ENCODE measurements at places on chromosomes 16 and 17.

DNA sequence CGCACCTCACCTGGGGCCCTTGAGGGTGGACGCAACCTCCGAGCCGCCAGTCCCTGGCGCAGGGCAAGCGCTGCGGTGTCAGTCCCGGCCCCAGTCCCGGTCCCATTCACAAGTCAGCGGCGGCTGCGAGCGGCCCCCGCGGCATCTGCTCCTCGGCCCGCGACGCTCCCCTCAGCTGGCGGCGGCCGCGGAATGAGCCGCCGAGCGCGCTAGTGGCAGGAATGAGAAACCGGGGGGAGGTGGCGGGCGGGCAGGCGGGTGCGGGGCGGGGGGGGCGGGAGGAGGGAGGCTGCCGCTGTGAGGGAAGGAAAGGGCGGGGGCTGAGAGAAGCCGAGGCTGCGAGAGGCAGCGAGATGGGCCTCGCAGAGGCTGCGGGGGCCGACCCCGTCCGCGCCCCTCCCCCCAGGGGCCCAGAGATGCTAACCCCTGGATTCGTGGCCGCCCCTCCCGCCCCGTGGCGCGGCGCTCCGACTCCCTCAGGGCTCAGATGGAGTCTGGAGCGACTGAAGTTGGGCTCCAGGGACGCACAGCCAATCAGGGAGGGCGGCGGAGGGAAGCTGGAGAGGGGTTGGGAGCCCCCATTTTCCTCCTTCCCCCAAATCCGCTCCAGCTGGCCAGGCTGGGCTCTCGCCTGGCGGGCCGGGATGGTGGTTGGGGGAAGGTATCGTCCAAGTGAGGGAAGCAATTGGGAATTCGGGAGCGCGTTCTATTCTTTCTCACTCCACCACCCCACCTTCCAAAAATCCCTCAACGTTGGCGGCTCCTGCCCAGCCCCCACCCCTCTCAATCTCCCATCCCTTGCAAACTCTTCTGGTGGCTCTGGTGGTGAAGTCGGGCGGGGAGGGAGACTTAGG lies at the start of gene CDH11:
CDH11 (minus strand) TSS at position 194 of the 854 bp plus-strand sequence. CDS start 117,194 bp downstream, outside the sequence.
- DNase-seq: peak; percentile 76

GRCh38 chr16:51416926-51417325 lies 265.9 kb upstream of the SALL1 start:
- no peak for DNase-seq

DNA sequence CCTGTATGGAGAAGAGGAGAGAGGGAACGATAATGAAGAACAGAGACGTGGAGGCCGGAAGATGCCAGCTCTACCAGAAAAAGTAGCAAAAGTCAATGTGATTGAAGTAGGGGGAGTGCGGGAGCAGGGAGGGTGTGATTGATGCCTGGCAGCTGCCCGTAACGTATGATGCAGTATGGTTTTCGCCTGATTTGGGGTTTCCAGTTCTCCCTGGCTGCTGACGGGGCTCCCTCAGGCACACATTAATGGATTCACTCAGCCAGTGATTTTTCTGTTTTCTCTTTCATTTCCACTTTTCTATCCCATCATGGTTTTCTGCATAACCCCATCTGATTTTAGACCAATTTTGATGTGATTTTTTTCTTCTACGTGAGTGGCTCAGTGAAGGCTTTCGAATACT lies 62.1 kb downstream of the PRKCA start:
- no peak for DNase-seq

DNA sequence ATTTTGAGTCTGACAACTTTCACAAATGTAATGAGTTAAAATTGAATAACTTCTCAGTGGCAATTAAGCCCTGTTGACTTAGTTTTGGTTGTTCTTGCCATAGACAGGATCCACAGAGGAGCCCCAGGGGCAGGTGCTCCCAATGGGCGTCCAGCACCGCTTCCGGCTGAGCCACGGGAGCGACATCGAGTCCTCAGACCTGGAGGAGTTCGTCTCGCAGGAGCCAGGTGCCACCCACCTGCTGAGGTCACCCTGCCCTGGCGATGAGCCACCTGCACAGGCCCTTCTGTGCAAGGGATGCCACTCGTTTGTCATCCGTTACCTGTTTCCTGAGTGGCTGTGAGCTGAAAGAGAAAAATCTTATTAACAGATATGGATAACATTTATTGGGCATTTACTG lies 10.7 kb downstream of the CCDC40 start:
- DNase-seq: no peak

- no peak for DNase-seq
Observed at GRCh38 chr17:6347776-6348175, 87.1 kb downstream of the AIPL1 start.

GRCh38 chr17:28327709-28328108 lies 7.6 kb downstream of the IFT20 start:
- DNase-seq: peak; percentile 44

DNA sequence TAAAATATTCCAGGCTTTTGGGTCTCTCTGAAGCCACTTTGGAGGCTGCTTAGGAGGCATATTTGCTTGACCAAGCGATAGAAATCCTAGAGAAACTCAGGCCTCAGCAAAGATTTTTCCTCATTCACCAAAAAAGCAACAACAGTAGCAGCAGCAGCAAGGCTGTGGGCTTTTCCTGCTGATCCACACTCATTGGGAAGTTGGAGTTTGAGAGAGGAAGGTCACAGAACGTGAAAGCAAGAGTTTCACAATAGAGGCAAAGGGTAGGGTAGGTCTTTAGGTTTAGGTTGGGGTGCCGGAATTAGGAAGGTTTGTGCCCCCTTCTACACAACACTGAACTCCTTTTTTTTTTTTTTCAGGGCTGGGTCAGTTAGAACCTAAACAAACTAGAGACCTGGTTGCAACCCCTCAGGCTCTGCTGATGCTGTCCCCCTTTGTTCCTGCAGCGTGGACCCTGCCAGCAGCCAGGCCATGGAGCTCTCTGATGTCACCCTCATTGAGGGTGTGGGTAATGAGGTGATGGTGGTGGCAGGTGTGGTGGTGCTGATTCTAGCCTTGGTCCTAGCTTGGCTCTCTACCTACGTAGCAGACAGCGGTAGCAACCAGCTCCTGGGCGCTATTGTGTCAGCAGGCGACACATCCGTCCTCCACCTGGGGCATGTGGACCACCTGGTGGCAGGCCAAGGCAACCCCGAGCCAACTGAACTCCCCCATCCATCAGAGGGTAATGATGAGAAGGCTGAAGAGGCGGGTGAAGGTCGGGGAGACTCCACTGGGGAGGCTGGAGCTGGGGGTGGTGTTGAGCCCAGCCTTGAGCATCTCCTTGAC lies 2.0 kb downstream of the TMUB2 start:
- no peak for DNase-seq

- peak; percentile 21 for DNase-seq
Observed at GRCh38 chr17:2957631-2958286, 105.6 kb downstream of the OR1D5 start.

DNA sequence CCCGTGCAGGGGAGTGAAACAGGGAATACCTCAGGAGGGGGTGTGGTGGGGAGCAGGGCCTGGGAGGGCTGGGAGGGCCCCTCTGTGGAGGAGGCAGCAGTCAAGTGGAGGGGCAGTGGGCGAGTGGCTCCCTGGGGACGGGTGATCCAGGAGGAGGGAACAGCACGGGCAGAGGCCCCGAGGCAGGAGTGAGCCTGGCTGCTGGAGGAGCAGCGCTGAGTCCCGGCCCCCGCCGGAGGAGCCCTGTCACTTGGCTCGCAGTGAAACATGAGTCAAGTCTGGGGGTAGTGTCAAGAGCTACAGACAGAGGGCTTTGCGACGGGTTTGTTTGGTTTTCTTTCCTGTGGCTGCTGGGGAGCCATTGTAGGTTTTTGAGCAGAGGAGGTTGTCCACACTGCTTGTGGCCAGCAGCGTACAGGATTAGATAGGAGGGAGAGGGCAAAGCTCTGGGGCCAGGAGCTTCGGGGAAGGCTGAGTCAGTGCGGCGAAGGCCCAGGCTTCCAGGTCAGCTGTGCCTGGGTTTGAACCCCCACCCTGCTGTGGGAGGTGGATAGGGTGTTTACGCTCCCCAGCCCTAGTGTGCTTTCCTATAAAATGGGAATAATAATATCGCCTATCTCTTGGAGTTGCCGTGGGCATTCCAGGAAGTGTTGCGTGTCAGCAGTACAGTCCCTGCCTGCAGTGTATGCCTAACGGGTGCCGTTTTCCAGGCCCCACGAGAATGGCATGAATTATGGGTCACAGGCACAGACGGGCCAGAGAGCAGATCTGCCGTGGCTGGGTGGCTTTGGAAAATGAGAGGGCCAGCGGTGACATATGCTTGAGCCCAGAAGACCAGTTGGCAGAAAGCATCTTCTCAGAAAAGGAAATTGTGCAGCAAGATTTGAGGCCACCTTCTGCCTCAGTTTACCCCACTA lies 115.9 kb upstream of the CIBAR2 start:
- DNase-seq: peak; percentile 42

- no peak for DNase-seq
Observed at GRCh38 chr16:19746561-19746960, 28.5 kb downstream of the IQCK start.

DNA sequence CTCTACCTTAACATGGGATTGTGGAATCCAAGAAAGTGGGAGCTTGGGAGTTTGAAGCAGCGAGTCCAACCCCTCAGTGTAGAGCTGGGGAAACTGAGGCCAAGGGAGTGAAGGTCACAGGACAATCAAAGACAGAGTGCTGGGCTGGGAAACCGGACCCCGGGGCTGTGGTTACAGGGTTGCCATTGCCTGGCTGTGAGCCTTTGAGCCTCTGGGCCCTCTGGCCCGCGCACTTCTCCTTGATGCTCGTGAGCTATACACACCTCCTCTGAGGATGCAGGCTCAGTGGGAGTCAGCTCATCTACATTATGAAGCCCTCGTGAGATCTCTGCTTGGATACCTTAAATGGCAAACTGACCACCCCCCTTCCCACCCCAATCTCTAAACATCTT lies 2.1 kb downstream of the ABCC3 start:
- DNase-seq: no peak

DNA sequence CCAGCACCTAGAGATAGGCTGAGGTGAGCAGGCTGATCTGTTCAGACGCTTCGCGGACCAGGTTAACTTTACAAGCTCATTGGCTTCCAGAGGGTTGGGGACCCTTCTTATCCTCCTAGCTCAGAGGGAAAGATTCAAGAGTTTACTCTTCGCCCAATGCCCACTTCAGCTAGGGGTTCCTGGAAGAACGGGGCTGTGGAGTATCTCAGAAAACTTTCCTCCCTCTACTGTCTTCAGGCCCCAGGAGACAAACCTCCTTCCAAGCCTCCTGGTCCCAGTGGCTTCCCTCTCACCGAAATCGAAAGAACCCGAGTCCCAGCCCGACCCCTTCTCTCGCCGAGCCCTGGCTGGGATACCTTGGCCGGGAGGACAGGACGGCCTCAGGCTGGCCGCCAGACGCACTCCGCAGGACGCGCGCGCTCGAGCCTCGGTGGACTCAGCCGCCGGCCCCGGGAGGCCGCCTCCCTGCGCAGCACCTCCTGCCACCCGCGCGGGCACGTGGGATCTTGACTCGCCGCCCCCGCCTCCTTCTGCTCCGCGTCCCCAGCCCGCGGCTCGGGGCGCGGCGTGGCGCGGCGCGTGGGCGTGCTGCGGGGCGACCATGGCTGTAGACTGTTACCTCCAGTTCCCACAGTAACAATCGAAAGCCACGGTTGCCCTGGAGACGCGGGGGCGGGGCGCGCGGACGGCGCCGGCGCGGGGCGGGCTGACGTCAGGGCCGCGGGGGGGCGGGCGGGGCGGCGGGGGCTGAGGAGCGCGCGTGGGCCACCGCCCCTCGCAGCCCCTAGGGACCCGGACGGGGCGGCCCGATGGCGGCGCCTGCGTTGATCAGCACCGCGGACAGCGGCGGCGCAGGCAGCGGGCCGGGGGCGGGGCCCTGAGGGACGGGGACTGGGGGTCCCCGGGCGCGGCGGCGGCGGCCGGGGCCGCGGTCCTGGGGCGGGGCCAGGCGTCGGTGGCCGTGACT lies 5.3 kb upstream of the HIC1 start:
- DNase-seq: peak; percentile 73

DNA sequence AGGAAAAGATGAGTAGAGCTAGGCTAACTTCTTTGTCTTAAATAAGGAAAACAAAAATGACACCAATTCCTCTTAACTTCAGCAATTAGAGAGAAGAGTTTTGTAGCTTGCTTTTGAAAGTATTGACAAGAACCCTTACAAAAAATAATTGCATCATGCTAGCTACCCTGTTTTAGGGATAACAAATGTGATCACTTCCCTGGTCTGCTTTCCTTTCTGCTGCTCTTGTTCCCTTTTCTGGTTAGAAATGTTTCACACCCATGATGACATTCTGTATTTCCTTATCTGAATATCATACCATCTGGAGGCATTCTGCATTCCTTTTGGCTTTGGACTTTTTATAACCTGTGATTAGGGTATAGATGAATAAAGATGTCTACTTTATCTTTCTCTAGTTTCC lies 9.9 kb upstream of the SMIM36 start:
- no peak for DNase-seq

GRCh38 chr16:24381470-24382118 lies 125.5 kb downstream of the CACNG3 start:
- no peak for DNase-seq

DNA sequence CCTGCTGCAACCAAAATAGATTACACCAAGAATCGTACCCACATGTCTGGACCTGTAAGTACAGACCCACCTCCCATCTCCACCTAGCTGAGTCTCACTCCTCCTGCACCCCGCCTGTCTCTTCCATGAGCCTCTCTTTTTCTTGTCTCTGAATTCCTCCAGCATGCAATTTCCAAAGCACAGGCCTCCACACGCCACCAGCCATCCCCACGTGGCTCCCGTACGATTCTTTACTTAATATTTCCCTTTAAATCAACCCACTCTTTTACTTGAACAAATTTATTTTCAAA lies 1.2 kb downstream of the RPH3AL start:
- DNase-seq: no peak

Data from HCEC 1CT (cell line).